ENCODE measurements at places on chromosomes 1 and 21.

DNA sequence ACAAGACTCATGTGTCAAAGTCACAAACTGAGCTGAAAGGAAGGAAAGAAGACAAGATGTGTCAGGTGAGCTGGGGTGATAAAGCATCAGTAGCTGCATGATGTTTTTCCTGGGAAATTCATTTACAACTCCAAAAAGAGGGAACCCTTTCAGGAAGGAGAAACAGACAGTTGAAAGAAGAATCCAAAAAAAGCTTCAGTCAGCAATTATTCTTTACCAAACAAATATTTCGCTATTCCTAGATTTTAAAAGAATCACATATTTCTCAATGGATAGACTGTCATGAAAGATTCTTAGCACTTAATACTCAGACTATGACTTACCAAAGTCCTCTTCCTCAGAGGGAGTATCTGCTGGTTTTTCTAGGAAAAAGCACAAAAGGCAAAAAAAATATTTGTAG, 214.7 kb downstream of the SLC44A5 start:
- no peak for DNase-seq

- no peak for DNase-seq
These were observed 125.0 kb upstream of the B3GALT2 start for GRCh38 chr1:193311226-193311948.

GRCh38 chr1:25174730-25175612, 57.3 kb downstream of the SYF2 start:
- no peak for DNase-seq

- no peak for DNase-seq
These were observed 812 bp downstream of the NBPF1 start for GRCh38 chr1:16612332-16613172.

DNA sequence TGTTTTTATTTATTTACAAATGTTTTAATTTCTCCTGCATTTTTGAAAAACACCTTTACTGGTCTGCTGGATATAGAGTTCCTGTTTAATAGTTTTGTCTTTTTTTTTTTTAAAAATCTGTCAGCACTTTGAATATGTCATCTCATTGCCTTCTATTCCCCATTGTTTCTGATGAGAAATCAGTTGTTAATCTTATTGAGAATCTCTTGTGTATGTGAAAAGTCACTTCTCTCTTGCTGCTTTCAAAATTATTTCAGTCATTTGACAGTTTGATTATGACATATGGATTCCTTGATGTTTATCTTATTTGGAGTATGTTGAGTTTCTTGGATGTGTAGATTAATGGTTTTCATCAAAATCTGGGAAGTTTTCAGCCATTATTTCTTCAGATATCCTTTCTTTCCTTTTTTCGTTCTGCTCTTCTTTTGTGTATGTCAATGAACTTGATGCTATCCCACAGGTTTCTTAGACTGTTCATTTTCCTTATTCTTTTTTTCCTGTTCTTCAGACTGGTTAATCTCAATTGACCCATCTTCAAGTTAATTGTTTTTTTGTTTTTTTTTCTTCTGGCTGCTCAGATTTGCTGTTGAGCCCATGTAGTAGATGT, 51.2 kb upstream of the CCDC190 start:
- DNase-seq, result no peak

DNA sequence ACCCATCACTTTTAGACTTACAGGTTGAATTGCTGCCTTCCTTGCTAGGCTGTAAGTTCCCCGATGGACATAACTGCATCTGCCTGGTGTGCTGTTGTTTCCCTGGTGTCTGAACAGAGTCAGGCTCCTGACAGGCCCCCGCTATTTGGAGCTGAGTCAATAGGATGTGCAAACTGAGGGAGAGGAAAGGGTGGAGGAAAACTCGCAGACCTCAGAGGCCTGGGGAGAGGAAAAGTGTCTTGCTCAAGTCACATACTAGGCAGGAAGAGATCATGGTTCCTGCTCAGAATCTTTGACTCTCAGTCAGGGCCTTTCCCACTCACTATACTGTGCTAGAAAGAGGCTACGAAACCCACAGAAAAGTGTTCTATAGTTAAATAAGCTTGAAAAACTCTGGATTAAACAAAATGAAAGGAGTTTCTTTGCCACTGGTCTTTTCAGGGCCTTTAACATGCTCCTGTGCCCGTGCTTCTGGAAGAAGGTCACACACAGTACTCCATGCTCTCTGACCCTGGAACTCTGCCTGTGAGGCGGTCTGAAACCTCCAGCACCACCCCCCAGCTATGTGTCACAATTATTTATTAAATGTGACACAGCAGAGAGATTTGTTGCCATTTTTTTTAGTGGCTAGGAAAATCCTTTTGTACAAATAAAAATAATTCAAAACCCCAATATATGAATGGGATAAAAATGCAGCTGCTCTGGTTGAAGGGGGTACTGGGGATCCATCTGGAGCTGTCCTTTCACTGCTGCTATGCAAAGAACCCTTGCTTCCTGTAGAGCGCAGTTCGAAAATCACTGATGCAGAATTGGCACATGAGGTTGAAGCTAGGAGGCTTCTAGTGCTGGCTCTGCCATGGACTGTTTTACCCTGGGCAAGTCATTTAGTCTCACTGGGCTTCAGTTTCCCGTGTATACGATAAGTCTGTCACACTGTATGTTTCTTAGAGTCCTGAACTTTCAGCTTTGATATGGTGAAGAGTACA, 20.1 kb upstream of the CDCP2 start:
- DNase-seq, result no peak

- DNase-seq, result no peak
These were observed 9.8 kb upstream of the HMGB4 start for GRCh38 chr1:33854091-33854490.

- DNase-seq, result no peak
These were observed 61.7 kb downstream of the HMGB4 start for GRCh38 chr1:33925586-33925985.

GRCh38 chr1:115426956-115427355, 88.9 kb upstream of the NGF start:
- no peak for DNase-seq

DNA sequence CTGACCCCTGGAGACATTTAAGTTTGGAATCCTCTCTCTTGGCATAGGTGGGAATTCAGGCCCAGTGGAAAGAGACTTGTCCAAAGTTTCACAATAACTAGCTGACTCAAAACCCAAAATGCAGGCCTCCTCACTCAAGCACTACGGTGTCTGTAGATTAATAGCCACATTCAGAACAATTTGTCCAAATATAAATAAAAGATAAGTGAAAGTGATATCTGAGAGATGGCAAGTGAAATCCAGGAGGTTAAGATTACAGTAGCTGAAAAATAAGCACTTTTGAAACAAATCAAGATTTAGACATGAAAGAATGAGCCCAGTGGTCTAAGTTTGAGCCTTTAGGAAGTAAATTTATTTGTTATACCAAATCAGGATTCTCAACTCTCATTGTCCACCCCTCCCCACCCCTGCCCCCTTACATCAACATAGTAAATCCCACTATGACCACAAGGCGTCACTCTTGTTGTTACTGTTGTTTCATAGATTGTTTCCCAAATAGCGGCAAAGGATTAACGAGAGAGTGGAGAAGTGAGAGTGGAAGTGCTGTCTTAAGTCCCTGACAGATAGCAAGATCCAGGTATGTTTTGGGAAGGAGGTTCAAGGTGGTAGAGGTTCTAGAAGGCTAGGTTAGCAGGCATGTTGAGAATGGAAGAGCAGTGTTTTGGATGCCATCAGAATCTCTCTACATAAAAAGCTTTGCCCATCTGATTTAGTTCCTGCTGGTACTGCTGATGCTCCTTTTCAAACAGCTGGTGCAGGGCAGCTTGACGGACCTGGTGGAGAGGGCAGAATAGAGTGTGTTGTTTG, 7.1 kb upstream of the TPM3 start:
- no peak for DNase-seq

- peak; percentile 34 for DNase-seq
These were observed 707 bp upstream of the KLHL21 start for GRCh38 chr1:6603238-6603914.
